ENCODE measurements at places on chromosomes 1 and 21. TPM values are rescaled to one million over a fixed set of nuclear protein-coding genes. Genes with fewer than 3 reads are reported as not detected.

The GIPC2 gene
- 26.1 TPM for total RNA-seq

The AGT gene
- total RNA-seq: 0.04 TPM

The HES3 gene
- total RNA-seq: not detected

The GPR25 gene
- total RNA-seq: not detected

DNA sequence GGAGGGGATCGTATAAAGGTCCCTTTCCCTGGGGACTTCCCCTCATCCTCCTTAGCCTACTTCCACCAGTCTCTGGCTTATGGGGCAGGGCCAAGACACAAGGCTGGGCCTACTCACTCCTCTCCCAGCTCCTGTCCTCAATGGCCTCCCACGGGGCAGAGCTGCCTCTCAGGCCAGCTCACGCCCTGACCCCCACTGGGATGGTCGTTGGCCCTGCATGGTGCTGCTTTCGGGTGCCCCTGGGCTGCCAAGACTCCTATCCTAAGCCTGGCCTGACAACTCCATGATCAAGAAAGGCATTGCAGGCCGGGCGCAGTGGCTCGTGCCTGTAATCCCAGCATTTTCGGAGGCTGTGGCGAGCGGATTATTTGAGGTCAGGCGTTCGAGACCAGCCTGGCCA is 6.2 kb downstream of the CPLANE2 start:
- no peak for DNase-seq

DNA sequence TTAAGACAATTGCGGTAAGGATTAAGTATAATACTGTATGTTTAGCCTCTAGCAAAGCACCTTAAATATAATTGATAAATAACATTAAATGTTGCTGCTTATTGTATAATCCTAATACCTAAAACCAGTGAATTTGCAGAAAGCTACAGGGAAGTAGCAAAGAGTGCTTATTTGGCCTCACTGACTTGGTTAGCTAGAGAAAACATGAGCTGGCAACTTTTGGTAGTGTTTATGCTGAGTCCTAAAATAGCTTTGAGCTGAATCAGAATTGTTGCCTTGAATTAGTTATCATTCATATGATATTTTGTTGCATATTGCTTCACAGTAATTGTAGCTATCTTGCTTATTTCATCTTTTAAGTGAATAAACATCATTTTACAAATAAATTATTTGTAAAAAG is 3.5 kb downstream of the TRIM67 start:
- no peak for DNase-seq

DNA sequence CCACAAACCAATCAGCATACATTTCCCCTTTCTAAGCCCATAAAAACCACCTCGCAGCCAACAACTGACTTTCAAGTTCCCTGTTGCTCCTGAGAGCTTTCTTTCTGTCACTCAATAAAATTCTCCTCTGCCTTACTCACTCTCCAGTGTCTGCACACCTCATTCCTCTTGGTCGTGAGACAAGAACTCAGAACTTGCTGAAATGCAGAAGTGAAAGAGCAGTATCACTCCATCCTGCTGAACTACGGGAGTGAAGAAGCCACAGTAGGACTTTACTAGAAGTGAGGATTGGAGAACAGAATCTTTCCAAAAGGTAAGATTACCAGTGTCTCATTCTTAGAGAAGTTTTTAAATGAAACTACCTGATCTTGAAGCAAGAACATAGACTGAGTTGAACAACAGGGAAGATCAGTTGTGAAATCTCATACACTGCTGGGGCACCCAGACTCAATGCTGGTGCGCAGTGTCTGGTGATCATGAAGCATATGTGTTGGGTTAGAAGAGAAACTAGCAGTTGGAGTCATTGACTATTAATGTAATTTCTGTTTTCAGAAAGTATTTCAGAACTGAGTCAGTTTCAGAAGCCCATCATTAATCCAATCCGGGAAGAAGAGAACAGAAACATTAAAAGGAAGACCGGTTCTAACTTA is 726.9 kb upstream of the TMPRSS15 start:
- DNase-seq: no peak

- DNase-seq: no peak
These were observed 4.7 kb downstream of the CAP1 start for GRCh38 chr1:40045182-40045581.

- DNase-seq: no peak
These were observed 296.2 kb downstream of the LRRIQ3 start for GRCh38 chr1:73901738-73902137.

GRCh38 chr1:202010180-202011015 is at the start of gene ELF3:
Gene ELF3 (plus strand): TSS chr1:202010587. CDS start chr1:202011137, 550 bp downstream.
- no peak for DNase-seq

DNA sequence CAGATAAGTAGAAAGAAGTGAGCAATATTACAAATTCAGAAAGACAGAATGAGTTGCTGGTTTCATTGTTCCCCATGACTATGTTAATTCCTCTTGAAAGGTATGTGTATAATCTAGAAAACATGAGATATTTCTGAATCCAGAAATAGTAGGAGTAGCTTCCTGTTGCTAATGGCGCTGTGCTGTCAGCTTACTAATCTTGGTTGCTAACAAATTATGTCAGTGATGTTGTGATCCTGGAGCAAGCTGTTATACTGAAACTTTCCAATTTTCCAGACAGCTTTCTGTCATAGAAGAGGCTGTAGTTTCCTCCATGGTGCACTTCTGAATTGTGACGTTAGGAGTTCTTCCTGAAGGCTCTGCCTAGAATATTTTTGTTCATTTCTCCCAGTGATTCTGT is 372.3 kb downstream of the USP25 start:
- no peak for DNase-seq

- no peak for DNase-seq
These were observed 30.6 kb upstream of the BMP8B start for GRCh38 chr1:39819091-39819812.

GRCh38 chr21:26597031-26597430 is 23.9 kb upstream of the CYYR1 start:
- DNase-seq: no peak

DNA sequence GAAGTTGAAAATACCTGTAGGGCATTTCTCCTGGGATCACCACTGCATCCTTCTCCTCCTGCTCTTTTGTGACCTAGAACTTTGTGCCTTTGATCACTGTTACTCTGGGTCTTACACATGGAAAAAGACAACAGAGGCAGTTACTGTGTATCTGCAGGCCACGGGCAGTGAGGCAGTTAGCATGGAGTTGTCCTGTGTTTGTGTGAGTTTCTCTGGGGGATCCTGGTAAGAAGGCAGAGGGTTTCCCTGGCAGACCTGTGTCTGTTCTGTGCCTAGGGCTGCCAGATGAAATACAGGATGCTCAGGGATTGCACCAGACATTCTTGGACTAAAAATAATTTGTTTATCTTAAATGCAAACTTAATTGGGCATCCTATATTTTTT is 44.4 kb upstream of the SCCPDH start:
- no peak for DNase-seq

DNA sequence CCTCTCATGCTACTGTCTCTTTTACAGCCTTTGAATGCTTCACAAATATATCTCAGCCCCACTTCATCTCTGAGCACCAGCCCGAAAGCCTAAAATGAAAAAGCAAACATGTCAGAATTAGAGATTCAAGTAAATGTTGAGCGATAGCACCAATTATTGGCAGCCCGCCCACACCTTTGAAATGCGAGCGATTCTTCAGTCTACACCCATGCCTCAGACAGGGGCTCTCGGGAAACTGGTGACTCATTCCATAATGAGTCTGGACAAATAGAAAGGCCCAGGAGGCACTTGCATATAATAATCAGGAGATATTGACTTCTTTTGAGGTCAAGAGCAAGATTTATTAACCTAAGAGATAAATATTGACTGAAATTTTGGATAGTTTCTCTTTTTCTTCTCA is 487.3 kb upstream of the PTBP2 start:
- DNase-seq: no peak

GRCh38 chr21:38837806-38838461 is 32.2 kb downstream of the ETS2 start:
- no peak for DNase-seq

GRCh38 chr21:8998946-8999681 is 1522.3 kb upstream of the TPTE start:
- no peak for DNase-seq

GRCh38 chr1:25906644-25907300 is 553 bp upstream of the STMN1 start:
- no peak for DNase-seq

DNA sequence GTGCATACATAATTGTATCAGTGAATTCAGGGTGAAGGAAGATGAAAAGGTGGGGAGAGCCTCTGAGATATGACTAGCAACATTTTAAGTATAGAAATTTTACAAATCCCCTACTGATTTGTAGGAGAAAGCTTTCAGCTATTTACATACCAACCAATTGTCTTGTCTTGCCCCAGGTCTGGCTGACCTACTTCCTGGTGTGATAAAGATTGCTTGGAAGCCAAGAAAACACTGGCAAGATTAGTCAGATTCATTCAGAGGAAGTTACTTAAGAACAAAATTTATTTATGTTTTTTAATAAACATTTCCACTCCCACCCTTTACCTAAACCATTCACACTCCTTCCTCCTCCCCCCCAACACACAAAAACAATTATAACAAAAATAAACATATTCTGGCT is 17.5 kb downstream of the PTGS2 start:
- DNase-seq: peak; percentile 63

All from pulmonary artery endothelial cell (primary cell).